Epithelial cell of proximal tubule (primary cell): ENCODE measurements at places on chromosomes 6 and 20. TPM values are rescaled to one million over a fixed set of nuclear protein-coding genes. Genes with fewer than 3 reads are reported as not detected.

IL17F gene
- total RNA-seq, result not detected in 2 replicates

XKR7 gene
- total RNA-seq, result under 0.01 and 0.17 TPM in 2 replicates

PPP1R16B gene
- not detected in 2 replicates for total RNA-seq

CLPSL2 gene
- total RNA-seq, result not detected in 2 replicates

RIOK1 gene
- 9.5 and 20.8 TPM in 2 replicates for total RNA-seq

ISM1 gene
- 0.06 and 2.3 TPM in 2 replicates for total RNA-seq

PRSS16 gene
- 1.0 and 2.8 TPM in 2 replicates for total RNA-seq

ZBTB12 gene
- 1.5 TPM in 2 replicates for total RNA-seq

C2 gene
- total RNA-seq, result not detected in 2 replicates

SLC22A7 gene
- not detected in 2 replicates for total RNA-seq

FAM217A gene
- total RNA-seq, result not detected in 2 replicates

GABRR1 gene
- not detected in 2 replicates for total RNA-seq

ECT2L gene
- not detected in 2 replicates for total RNA-seq

SNAP91 gene
- total RNA-seq, result not detected in 2 replicates

POM121L2 gene
- not detected in 2 replicates for total RNA-seq

THBS2 gene
- 2.5 and 2.7 TPM in 2 replicates for total RNA-seq

UBE2C gene
- 345 and 447 TPM in 2 replicates for total RNA-seq

MLIP gene
- not detected in 2 replicates for total RNA-seq

GRIK2 gene
- 0.86 TPM in 1 of 2 replicates, not detected in the other for total RNA-seq

HSPA1A gene
- 116 and 139 TPM in 2 replicates for total RNA-seq

CRISP2 gene
- total RNA-seq, result 0.06 TPM in 1 of 2 replicates, not detected in the other

FOXC1 gene
- total RNA-seq, result 18.6 and 27.7 TPM in 2 replicates

RFX6 gene
- not detected in 2 replicates for total RNA-seq

RNF39 gene
- total RNA-seq, result not detected in 2 replicates

SNX14 gene
- 63.9 and 108 TPM in 2 replicates for total RNA-seq

TMEM74B gene
- total RNA-seq, result 1.2 TPM in 1 of 2 replicates, not detected in the other

MLN gene
- total RNA-seq, result not detected in 2 replicates

GCLC gene
- 15.3 and 16.4 TPM in 2 replicates for total RNA-seq

ZSCAN16 gene
- 6.7 and 7.4 TPM in 2 replicates for total RNA-seq

SLC16A10 gene
- total RNA-seq, result 0.63 and 1.9 TPM in 2 replicates

TOX2 gene
- total RNA-seq, result 2.0 and 2.5 TPM in 2 replicates

OVOL2 gene
- 0.23 and 1.6 TPM in 2 replicates for total RNA-seq

SLC32A1 gene
- total RNA-seq, result not detected in 2 replicates

GSTA1 gene
- not detected in 2 replicates for total RNA-seq

USP49 gene
- total RNA-seq, result 0.94 and 2.7 TPM in 2 replicates

PAK5 gene
- total RNA-seq, result not detected in 2 replicates

CFAP61 gene
- not detected in 2 replicates for total RNA-seq

HNF4A gene
- not detected in 2 replicates for total RNA-seq

EYS gene
- total RNA-seq, result 0.06 and 0.07 TPM in 2 replicates
